ENCODE measurements at places on chromosomes 7 and 10.
A peak's percentile ranks its signal among the peaks of the same experiment; 100 is the strongest.

GRCh38 chr7:6551016-6551511, at the start of gene GRID2IP:
Gene GRID2IP, minus strand, starts transcription at chr7:6551461. Its CDS starts 25 bp downstream, at chr7:6551436.
- ATAC-seq = no peak

- ATAC-seq = peak; percentile 36
These were observed 126.8 kb upstream of the ODAD2 start for GRCh38 chr10:28125701-28126100.

DNA sequence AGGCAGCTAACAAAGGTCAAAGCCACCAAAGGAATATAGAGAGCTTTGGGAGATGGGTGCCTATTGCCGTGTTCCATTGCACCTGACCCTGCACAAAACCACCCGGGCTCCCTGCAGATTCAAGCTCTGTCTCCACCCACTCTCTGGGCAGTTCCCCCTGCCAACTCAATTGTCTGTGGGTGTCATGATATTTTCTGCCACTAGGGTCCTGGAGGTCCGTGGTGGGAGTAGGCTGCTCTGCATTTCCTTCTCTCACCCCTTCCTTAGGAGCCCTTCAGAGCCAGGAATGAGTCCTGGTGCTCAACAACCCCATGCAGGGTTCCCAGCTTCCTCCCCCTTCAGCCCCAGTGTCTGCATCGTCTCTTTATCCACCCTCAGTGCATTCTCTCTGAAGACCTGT, 34.1 kb downstream of the PNLIPRP2 start:
- ATAC-seq = no peak

- ATAC-seq = no peak
These were observed 4.8 kb upstream of the LFNG start for GRCh38 chr7:2514473-2515423.

GRCh38 chr7:142104550-142105527, 6.7 kb upstream of the MGAM2 start:
- peak; percentile 41 for ATAC-seq

DNA sequence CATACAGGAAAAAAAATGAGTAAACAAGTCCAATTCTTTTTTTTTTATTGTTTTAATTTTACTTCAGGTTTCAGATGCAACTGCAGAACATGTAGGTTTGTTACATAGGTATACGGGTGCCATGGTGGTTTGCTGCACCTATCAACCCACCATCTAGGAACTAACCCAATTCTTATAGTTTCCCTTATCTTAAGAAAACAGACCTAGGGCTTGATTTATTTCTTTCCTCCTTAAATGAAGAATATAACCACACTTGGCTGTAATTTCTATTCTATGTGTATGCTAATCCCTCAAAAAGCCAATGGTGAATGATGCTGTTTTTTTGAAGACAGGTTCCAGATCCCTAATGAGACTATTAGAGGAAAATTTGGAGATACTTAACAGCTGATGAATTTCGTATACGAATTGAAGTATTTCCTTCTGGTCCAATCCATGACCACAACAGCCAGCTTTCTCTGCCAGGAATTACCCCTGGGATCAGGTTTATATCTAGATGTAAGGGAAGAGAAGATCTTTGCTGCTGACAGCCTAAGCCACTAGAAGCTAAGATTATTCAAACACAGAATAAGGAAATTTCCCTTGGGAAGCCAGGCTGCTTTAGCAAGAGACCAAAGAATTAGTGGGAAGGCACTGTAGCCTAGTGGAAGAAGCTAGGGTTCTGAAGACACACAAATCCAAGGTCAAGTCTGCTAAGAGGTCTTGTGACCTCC, 115.8 kb downstream of the INHBA start:
- no peak for ATAC-seq

- no peak for ATAC-seq
These were observed 22.7 kb downstream of the AVPI1 start for GRCh38 chr10:97664282-97664850.

DNA sequence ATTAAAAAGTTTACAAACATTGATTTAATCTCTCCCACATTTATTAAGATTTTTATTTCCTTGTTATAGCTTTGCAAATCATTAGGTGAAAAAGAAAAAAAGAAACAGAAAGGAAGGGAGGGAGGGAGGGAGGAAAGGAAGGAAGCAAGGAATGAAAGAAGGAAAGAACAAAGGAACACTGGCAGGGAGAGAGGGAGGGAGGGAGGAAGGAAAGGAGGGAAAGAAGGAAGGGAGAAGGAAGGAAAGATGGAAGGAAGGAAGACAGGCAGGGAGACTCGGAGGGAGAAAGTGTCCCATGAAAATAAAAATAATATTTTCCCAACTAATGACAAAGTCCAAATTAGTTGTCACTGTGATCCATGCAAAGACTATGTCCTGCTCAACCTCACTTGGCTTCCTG, 6.3 kb upstream of the ITGA8 start:
- ATAC-seq = no peak

- ATAC-seq = no peak
These were observed 472.2 kb upstream of the ZMIZ1 start for GRCh38 chr10:78596556-78596955.

GRCh38 chr10:43653746-43654145, 5.1 kb upstream of the ZNF32 start:
- no peak for ATAC-seq

DNA sequence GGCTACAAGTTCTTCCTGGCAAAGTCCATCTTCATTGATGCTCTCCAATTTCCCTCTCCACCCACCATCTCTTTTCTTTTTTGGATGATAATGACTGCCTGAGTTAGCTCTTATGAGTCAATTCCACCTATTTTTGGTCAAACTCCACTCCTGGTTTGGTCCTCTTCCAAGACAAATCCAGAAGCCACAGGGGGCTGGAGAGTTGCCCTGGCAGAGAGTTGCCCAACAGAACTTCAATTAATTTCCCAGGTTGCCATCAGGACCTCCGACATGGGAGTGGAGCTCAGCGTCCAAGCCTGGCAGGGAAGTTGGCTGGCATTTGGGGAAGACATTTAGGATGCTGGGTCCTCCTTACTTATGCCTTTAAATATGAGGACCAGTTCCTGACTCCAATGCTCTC, 29.2 kb upstream of the KCNMA1 start:
- no peak for ATAC-seq

- no peak for ATAC-seq
These were observed 396.4 kb upstream of the STEAP1 start for GRCh38 chr7:89757910-89758309.

DNA sequence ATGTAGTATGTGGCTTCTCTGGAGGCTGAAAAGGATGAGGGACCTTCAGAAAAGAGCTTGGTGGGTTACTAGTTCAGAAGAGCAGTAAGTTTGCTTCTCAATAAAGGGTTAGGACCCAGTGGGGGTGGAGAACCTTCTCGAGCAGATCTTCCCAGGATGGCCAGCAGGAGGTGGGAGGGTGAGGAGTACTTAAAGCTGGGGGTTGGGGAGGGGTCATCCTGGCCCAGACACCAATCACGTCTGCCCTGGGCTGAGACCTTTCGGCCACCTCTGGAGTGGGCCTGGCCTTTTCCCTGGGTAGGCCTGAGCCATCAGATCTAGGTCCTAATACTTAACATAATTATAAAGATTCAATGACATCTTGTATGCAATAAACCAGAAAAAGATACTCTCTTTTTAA, 149.0 kb upstream of the TCF7L2 start:
- no peak for ATAC-seq

- peak; percentile 80 for ATAC-seq
These were observed 23.7 kb downstream of the XPNPEP1 start for GRCh38 chr10:109899356-109900331.

DNA sequence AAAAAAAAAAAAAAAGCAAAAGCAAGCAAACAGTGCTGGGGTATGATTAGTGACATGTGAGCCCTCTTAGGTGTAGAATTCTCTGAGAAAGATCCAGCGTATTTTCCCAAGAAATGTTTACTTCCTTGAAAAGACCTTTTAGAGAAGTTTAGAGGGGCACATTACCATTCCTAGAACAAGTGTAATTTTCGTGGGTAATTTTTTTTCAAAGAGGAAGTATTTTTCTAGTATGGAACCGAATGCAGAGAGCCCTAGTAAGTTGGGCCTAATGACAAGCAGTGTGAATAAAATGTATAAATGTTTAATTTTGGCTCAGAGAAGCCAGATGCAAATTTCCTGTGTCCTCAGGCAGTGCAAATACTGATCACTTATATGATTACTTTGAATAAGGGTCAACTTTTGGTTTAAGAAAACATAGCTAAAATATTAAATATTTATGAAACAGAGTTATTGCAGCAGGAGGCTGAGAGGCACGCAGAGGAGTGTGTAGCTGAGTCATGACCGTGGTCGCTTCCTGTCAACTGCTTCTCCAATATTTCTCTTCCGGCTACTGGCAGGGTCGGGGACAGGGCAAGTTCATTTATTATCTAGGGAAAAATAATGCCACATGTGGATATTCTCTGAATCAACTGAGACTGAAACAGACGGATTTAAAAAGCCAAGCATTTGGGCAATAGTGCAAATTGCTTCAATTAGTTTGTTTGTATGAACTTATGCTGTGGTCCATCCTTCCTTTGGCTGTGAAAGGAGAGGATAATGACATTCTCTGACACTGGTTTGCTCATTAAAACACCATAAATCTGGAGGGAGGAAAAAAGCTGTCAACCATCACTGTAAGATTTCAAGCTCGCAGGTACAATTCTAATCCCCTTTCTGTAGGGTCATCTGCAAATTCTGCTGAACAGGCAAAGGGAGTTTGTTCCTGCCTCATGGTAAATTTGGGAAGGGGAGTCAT, 495.2 kb downstream of the GLRX3 start:
- no peak for ATAC-seq

DNA sequence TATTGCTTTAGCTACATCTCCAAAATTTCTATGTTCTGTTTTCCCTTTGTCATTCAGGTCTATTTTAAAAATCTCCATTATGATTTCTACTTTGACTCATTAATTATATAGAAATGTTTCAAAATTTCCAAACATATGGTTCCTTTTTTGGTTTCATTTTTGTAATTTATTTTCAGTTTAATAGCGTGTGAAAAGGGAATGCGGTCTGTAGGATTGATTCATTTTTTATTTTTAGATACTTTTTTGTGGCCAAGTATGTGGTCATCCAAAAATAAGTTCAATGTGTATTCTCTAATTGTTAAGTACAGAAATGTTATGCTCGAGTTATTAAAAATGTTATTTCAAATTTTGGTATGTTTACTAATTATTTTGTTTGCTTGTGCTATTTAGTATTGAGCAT, 72.5 kb upstream of the ANKRD1 start:
- ATAC-seq = no peak

GRCh38 chr10:83765731-83766130, 373.6 kb upstream of the GHITM start:
- ATAC-seq = no peak

GRCh38 chr10:130411496-130412085, 275.4 kb downstream of the GLRX3 start:
- ATAC-seq = no peak

GRCh38 chr10:132677096-132677472, 108.9 kb downstream of the NKX6-2 start:
- ATAC-seq = no peak

DNA sequence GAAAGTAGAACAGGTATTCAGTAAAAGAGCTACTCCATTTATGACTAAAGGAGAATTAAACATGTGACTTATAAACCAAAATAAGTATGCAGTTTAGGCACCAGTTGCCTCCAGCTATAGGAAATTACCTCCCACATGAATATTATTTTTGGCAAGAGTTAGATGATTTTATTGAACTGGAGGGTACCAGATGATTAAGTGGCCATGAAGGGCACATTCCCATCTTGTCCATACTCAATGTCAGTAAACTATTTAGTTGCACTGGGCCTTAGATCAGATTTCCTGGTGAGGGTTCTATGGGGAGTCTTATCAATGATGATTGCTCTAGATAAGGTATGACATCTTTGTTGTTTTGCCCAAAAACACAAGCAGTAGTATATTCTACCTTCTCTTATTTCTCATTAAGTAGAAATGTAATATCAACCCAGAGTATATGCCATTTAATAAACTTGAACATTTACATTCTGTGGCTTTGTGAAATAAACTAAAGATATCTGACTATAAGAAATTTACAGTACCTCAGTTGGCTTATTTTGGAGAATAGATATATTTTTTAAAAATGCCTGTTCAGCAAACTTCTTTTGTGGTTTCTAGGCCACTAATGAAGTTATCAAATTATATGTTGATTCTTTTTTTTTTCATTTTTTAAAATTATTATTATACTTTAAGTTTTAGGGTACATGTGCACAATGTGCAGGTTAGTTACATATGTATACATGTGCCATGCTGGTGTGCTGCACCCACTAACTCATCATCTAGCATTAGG, 145.3 kb downstream of the SEMA3A start:
- ATAC-seq = no peak

DNA sequence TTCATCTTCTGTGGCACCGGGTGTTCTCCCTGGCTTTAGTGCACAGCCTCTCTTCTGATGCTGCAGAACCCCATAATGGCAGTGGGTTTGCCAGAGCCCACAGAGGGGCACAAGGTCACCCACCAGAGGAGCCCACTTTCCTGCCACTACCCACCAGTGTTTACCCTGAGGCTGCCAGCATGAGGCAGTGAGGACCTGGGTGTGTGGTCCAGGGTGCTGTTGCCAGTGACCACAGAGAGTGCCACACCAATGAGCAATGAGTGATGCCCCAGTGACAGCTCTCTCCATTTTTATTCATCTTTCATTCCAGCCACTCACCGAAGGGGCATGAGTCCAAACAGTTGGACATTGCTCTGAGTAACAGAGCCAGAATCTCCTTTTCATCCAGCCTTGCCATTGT, 34.8 kb downstream of the MTURN start:
- no peak for ATAC-seq

DNA sequence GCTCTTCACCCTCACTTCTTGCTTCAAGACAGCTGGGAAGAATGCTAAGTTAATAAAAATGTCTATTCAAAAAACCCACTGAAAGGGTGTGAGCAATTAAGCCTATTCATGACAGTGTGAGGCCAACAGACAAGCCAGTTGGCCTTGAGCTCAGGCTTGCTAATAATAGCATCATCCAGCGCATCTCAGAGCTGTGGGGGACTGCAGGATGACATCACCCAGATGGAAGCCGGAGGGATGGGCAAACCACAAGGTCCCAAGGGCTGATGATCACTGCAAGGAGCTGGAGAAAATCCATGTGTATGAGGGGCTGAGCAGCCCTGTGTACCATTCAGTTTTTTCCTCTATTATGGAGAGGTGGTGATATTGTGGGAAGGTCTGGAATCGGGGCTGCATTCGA, 770.4 kb downstream of the TNS3 start:
- ATAC-seq = peak; percentile 48

DNA sequence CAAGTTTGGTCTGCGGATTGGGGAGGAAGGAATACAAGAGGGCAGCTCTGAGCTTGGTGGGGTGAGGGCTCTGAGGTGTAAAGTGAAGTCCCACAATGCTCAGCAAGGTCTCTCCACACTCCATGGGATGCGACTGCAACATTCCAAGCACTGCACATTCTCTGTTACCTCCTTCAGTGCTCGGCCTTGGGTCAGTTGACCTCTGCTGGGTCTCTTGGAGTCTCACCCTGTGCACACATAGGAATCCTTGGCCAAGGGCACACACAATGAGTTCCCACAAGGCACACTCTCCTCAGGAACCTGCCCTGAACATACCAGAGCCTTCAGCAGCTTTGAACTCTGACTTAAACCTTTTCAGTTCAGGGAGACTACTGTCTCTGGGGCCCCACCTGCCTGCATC, 2.4 kb upstream of the WDFY4 start:
- no peak for ATAC-seq

GRCh38 chr10:89904755-89905154, 203.4 kb downstream of the KIF20B start:
- ATAC-seq = no peak

Measured in gastroesophageal sphincter (tissue), 4 donors.